ENCODE measurements at places on chromosomes 2 and 18.

DNA sequence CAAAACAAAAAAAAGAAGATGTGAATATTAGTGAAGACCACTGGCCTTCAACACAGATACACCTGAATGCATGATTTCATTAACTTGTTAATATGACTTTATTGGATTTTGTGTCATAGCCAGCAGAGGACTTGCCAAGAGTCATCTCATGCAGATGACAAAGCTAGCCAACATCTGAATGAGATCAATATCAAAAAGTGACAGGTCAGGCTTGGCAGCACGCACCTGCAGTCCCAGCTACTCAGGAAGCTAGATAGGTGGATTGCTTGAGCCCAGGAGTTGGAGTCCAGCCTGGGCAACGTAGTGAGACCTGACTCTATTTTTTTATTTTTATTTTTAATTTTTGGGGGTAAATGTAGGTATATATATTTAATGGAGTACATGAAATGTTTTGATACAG, 54.5 kb upstream of the TGIF1 start:
- no peak for DNase-seq

DNA sequence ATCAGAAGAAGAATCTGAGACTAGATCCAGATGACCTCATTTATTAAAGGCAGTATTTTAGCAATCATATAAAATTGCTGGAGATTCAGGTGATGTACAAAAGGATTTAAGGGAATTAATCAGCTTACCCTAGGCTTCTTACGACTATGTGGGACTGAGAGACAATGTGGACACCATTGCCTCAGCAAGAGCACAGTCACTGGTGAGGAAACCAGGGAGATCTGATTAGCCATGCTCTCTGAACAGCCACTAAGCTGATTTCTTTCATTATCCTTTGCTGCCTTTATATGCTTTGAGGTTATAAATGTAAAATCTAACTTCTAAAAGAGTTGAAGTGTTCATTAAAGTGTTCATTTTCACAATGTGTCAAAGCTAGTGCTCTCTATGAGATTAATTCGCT, 22.7 kb upstream of the GULP1 start:
- no peak for DNase-seq

GRCh38 chr18:47975105-47975504, 44.6 kb upstream of the SMAD2 start:
- no peak for DNase-seq

GRCh38 chr18:49857708-49858107, 44.4 kb upstream of the ACAA2 start:
- DNase-seq: no peak

GRCh38 chr2:101002562-101003277, 631 bp downstream of the RPL31 start:
- DNase-seq: no peak

All from NCI-H2081 (cell line).